Right renal cortex interstitium (tissue), 3 donors: ENCODE measurements at places on chromosomes 5 and 9. TPM values are rescaled to one million over a fixed set of nuclear protein-coding genes. Genes with fewer than 3 reads are reported as not detected.

DNA sequence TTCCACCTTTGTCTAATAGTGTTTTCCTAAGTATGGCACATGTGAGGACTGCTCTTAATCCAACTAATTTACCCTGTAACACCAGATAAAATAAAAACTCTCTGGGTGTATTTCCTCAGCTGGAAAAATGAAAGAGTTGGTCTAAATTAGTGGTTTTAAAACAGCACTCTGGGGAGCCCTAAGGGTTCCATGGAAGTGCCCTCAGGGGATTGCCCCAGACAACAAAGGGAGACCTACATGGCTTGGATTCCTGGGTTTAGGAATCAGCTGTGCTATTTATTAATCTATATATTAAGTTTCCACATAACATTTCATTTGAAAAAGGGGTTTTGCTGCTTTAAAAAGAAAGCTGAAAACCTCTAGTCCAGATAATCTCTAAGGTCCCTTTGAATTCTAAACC is 20.2 kb downstream of the ADAMTS6 start:
- no peak for DNase-seq

GRCh38 chr5:142900927-142901326 is 130.8 kb downstream of the ARHGAP26 start:
- no peak for DNase-seq

- no peak for DNase-seq
Measured at GRCh38 chr9:98280574-98280973, 25.1 kb upstream of the TBC1D2 start.

DNA sequence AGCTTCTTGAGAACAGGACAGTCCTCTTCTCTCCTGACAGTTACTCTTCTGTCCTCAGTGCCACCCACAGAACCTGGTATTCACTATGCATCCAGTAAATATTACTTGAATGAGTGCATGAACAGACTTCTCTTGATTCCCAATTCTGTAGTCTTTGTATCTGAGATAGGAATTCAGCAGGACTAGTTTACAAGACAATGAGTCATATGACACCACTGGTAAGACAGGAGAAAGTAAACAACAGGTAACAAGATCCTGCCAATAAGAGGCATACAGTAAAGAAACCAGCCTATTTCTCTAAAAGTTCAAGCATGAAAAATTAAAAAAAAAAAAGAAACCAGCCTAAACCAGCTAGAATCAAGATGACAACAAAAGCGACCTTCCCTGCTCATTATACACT is 6.2 kb downstream of the ZNF883 start:
- no peak for DNase-seq

DNA sequence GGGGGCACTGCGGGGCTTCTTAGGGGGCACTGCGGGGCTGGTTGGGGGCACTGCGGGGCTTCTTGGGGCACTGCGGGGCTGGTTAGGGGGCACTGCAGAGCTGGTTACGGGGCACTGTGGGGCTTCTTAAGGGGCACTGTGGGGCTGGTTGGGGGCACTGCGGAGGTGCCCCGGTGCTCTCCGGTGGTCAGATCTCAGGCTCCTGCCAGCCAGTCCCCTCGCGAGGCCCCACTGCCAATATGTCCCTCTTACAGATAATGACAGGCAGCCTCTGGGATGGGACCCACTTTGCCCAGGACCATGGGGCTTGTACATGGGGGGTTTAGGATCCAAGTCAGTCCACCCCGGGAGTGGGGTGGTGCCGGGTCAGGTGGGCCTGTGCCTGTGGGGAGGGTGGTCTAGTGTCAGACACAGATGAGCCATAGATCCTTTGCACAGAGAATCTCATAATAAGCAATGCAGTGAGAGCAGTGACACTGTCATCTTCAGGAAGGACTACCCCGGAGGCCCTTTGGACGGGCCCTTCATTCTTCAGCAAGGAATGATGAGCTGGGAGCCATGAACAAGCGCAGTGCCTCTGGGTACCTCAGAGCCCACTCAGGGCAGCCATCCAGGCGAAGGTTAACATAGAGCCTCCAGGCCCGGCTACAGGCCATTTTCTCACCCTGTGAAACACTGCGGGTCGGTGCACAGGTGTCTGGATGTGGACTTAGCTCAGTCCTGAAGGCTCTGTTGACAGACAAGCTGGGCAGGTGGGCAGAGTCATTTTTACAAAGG is 38.2 kb downstream of the COL5A1 start:
- no peak for DNase-seq

GRCh38 chr5:43233946-43234345 is 41.9 kb downstream of the NIM1K start:
- DNase-seq: no peak

DNA sequence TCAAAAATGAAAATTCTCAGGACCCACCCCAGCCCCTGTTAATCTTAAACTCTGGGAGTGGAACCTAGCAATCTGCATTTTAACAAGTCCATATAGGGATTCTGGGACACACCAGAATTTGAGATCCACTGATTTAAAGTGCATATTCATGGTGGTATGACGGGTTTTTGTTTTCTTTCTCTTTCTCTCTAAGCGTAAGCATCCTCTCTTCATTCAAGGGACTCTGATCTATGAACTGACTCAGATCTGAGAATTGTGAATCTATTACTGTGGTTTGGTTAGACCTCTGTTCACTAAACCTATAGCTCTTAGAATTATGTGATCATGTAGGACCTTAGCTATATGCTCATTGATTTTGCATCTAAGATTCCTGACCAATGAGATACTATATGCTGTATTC is 565.2 kb downstream of the CCDC171 start:
- DNase-seq: no peak

DNA sequence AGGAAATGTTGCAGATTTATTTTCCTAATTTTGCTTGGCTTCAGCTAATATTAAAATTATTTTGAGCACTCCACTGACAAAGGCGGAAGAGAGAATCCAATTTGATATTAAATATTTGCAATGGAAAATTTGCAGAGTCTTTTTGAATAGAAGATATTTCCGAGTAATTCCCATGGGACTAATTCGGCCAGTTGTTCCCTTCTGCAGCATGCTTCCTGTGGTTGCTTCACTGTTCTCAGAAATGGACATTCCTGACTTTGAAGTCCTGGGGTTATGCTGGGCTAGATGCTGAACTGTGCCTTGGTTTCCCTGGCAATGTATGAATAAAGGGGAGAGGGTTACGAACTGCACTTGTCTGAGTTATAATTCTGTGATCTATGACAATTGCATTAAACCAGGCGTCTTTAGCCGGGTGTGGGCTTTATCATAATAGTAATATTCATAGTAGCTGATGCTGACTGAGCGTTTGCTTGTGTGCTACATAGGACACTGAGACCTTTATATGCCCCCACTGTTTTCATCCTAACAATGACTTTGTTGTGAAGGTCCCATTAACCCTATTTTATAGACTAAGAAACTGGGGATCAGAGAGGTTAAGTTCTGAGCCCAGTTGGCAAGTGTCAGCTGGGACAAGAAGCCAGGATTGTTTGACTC is 114.5 kb upstream of the SPRY4 start:
- no peak for DNase-seq

Gene FAM151B
- polyA plus RNA-seq: 2.3 TPM

Gene TLX3
- polyA plus RNA-seq: not detected
